ENCODE measurements at places on chromosomes 7 and 10.
A peak's percentile ranks its signal among the peaks of the same experiment; 100 is the strongest.

DNA sequence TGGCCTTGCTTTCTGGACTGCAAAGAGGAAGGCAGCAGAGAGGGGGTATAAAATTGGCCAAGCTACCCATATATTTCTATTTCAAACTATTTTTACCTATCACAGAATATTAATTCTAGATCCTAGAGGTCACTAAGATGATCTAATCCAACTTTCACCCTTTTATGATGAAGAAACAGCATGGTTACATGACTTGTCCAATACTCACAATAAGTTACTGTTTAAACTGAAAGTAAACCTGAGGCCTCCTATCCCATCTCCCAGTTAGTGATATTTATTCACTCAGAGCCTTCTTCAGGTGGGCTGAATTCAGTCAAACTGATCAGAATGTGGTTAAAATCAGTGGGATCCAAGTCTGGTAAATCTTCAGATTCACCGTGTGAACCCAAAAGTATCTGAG lies 1345.1 kb downstream of the XPNPEP1 start:
- DNase-seq = no peak

GRCh38 chr7:99806839-99807478 lies 20.9 kb upstream of the CYP3A43 start:
- DNase-seq = no peak

DNA sequence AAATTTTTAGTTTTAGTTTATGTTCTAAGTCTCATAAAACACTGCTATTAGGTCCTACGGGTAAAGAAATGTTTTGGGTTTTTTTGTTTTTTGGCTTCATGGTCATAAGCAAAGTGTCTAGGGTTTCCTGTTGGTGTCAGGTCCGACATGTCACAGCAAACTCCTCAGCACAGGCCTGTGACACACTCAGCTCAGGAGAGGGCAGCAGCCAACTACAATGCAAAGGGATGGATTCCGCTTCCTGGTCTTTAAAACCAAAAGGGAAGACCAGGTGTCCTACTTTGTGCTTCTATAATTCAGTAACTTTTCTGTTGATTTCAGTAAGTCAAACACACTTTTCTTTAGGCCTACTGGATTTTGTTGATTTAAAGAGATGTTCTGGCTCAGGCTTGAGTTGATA lies 83.8 kb upstream of the MACROH2A2 start:
- no peak for DNase-seq

GRCh38 chr10:18056583-18056982 lies 83.6 kb upstream of the CACNB2 start:
- no peak for DNase-seq

DNA sequence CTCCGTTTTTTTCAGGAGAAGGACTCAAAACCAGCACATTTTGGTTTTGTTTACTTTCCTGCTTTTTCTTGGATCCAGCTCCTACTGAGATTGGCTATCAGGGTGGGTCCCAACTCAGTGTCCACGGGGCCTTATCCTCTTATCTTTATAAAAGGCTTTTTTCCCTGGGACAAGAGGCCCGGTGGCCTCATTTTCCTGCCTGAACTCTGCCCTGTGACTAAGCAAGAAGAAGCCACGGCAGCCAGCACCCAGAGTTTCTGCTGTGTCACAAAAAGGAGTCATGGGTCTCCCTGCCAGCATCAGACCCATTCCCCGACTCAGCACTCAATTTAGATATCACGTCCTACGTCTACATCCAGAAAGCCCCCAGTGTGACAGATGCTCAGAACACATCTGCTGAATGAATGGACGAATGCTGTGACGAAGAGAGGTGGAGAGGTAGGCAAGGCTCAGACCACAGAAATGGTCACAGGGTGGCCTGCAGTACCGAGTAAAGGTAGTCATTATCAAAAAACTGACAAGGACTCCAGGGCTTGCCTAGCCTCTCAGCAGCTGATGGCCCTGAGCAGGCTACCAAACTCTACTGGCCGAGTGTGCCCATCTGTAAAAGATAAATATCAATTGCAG lies 16.7 kb downstream of the DLG5 start:
- no peak for DNase-seq

- peak; percentile 15 for DNase-seq
Measured at GRCh38 chr10:86439544-86439943, 72.9 kb upstream of the GRID1 start.

DNA sequence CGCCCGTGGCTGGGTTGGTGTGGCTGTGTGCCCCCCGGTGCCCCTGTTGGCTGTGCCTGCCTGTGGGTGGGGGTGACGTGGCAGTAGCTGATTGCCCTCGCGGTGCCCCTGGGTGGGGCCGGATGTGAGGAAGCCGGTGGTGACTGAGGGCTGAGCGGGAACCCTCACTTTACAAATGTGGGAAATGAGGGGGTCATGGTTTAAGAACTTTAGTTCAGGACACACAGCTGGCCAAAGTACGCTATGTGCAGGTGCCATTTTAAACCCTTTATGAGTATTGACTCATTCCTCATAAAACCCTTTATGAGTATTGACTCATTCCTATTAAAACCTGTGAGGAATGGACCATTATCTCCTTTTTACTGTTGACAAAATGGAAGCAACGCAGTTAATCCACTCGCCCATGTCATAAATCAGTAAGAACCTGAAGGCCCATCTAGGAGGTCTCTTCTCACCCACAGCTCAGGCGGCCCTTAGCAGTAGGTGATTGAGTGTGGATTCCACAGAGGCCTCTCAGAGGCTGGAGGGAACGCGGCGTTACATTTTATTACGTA lies 290.1 kb upstream of the COBL start:
- DNase-seq = no peak

DNA sequence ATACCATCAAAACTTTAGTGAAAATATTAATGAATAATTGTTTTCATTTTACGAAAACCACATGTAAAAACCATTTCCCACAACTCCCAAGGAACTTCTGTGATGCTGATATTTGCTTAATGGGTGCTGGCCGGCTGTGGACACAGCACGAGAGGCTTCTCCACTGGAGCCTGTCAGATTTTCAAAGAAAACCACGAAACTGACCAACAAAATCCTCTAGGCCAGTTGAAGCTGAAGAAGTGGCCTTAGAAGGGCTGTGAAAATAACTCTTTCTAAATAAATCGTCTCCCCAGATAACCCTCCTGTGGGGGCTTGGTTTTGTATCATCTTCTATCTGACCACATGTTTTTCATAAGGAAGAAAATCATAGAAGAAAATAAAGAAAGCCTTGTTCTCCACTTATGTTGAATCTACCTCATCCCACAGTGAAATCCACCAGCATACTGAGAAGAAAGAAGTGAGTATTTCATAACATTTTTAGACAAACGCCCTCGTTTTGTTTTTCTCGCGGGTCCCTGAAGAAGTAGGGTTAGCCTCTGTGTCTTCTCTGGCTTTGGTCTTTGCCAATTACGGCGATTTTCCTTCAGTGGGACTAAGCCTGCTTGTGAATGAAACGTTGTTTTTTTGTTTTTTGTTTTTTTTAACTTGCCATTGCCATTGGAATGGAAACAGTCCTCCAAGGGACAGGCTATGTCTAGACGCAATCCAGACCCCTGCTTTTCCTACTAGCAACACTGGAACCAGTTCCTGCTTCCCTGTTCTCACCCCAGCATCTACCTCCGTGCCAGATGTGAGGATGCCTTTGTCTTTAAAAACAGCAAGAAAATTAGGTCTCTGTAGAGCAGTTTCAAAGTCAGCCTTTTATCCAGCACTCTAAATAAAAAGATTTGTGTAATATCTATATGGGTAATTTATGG lies 123.9 kb downstream of the ADAM12 start:
- no peak for DNase-seq

GRCh38 chr7:157432541-157432956 lies 95.7 kb downstream of the DNAJB6 start:
- no peak for DNase-seq

DNA sequence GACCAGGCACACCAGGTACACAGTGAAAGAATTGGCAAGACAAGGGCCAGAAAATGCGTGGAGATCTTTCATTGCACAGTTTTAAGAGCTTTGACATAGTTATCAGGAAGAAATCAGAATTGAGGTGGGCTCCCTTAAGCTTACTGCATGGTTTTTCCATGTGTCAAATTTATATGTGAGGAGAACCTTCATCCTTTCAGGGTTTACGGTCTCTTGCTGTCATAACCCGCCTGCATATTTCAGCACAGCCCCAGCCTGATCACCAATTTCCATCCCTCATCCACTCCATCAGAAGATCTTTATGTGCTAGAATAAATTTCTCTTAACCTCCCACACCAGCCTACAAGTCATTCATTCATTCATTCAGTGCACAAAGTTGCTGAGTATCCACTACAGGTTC lies 373.1 kb downstream of the KCNMA1 start:
- no peak for DNase-seq
